ENCODE measurements at places on chromosomes 3 and 15. TPM values are rescaled to one million over a fixed set of nuclear protein-coding genes. Genes with fewer than 3 reads are reported as not detected.
A peak's percentile ranks its signal among the peaks of the same experiment; 100 is the strongest.

The A4GNT gene
- polyA plus RNA-seq, result not detected

The TGM4 gene
- not detected for polyA plus RNA-seq

The SAMD7 gene
- polyA plus RNA-seq, result not detected

The DNAJC19 gene
- polyA plus RNA-seq, result 29.3 TPM

The CEP19 gene
- 1.2 TPM for polyA plus RNA-seq

GRCh38 chr3:67531181-67532101, 123.0 kb downstream of the SUCLG2 start:
- H3K27me3 ChIP-seq, result no peaks in the 10 kb centered on the region
- no peak overlapping the region for H3K4me3 ChIP-seq
- DNase-seq, result no peak

GRCh38 chr3:133856316-133856715, 39.4 kb downstream of the RAB6B start:
- no peaks in the 10 kb centered on the region for H3K27me3 ChIP-seq
- no peaks in the 10 kb centered on the region for H3K36me3 ChIP-seq
- H3K27ac ChIP-seq, result no peak overlapping the region
- no peak overlapping the region for H3K4me3 ChIP-seq
- H3K4me1 ChIP-seq, result no peaks in the 10 kb centered on the region

DNA sequence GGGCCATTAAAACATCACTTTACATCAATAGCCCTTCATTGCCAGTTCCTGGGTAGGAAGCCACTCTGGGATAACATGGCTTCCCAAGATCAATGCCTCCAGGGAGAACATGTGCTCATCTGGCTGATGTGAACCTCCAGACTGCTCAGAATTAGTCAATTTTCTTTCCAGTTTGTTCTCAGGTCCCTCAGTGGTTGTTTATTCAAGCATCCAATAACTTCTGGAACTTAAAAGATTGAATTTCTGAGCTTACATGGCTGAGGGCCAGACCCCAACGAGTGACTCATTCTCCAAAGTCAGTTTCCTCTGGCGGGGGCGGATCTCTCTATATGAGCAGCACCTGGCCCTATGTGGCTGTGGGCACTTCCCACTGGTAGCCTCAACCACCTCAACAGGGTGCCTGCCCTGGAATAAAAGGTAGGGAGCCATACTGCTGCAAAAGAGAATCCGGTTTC, 34.0 kb downstream of the LYZL4 start:
- H3K27ac ChIP-seq, result no peak overlapping the region
- no peaks in the 10 kb centered on the region for H3K36me3 ChIP-seq
- H3K4me3 ChIP-seq, result no peak overlapping the region
- no peaks in the 10 kb centered on the region for H3K27me3 ChIP-seq
- no peak for DNase-seq

DNA sequence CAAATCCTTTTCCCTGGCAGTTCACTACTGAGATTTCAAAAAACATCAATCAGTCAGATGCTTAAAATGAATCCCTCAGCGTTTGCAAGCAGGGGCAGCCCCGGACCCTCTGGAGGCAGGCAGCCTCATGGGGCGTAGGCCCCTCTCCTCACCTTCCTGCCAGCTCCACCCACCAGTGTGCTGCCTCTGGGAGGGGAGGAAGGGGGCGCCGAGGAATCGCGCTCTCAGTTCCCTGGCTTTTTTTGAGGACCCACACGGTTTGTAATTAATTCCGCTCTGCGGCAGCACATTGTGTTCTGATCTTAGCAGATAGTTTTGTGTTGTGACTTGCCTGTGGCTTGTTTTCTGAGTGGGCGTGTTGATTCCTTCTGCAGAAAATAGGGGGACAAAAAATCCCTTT, 159.9 kb downstream of the KLF13 start:
- no peak overlapping the region for H3K4me3 ChIP-seq
- peaks cover 15% of the 10 kb centered on the region for H3K27me3 ChIP-seq
- H3K36me3 ChIP-seq, result no peaks in the 10 kb centered on the region
- no peaks in the 10 kb centered on the region for H3K4me1 ChIP-seq

DNA sequence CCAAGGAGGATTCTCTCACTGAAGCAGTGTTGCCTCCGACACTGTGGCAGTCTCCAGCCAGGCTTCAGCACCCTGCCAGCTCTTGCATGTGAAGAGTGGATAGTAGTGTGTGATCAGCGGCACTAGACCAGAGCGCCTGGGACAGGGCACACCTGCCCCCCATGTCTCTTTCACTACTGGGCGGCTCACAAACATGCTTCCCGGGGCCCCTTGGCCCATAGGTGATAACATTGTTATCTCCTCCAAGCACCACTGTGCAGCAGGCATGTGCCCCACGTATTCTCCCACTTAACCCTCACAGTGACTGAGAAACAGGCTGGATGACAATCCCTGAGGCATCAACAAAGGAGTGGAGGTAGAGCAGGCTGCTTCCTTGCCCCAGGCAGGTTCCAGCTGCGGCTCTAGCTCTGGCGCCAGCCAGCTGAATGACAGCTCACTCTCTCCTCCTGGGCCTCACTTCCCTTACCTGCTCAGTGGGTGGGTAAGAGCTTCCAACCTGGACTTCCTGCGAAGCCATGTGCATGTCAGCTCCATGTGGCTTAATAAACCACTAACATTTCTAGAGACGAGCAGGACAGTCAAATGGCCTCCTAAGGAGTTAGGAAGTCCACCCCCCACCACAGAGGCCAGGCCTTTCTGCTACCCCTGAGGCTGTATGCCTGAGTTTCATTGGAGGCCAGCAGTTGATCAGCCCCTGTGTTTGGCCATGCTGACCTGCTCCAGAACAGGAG, 37.8 kb downstream of the KLF13 start:
- H3K27me3 ChIP-seq, result no peaks in the 10 kb centered on the region
- peaks cover 71% of the 10 kb centered on the region for H3K4me1 ChIP-seq
- no peaks in the 10 kb centered on the region for H3K36me3 ChIP-seq
- no peak for DNase-seq

- H3K27ac ChIP-seq, result no peak overlapping the region
- no peaks in the 10 kb centered on the region for H3K4me1 ChIP-seq
- H3K27me3 ChIP-seq, result no peaks in the 10 kb centered on the region
- no peaks in the 10 kb centered on the region for H3K36me3 ChIP-seq
- H3K4me3 ChIP-seq, result no peak overlapping the region
These were observed 33.8 kb downstream of the SETMAR start for GRCh38 chr3:4336850-4337546.

- no peaks in the 10 kb centered on the region for H3K4me1 ChIP-seq
- no peak overlapping the region for H3K27ac ChIP-seq
- DNase-seq, result no peak
- no peaks in the 10 kb centered on the region for H3K36me3 ChIP-seq
- H3K4me3 ChIP-seq, result no peak overlapping the region
- H3K27me3 ChIP-seq, result no peaks in the 10 kb centered on the region
These were observed 519.3 kb upstream of the CADM2 start for GRCh38 chr3:84439476-84439875.

DNA sequence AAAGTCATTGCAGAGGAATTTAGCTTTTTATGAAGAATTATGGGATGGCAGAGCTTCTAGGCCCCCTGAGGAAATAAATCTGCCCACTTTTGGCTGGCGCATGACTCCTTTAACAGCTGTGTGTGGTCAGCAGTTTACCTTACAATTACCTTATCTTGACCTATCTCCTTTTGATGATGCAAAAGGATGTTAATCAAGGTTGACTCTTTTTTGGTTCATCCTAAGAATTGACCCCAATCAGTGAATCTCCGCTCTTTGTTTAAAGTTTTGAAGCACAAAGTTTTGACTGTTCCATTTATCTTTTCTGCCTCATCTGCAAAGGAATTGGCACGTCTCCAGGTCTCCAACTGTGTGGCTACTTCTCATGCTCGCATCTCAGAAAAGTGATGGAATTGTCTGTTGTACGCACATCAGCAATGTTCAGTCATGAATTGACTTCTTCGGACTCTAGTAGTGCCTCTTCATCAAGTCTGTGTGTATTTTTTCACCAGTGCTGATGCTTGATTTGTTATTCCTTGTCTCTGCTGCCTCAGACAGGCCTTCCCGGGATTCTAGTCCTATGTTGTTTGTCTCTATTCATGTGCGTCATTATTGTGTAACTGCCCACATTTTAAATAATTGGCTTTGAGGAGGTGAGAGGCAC, 196.2 kb upstream of the CFAP20DC start:
- H3K27ac ChIP-seq, result no peak overlapping the region
- no peak for DNase-seq
- no peak overlapping the region for H3K4me3 ChIP-seq
- no peaks in the 10 kb centered on the region for H3K36me3 ChIP-seq
- no peaks in the 10 kb centered on the region for H3K27me3 ChIP-seq

DNA sequence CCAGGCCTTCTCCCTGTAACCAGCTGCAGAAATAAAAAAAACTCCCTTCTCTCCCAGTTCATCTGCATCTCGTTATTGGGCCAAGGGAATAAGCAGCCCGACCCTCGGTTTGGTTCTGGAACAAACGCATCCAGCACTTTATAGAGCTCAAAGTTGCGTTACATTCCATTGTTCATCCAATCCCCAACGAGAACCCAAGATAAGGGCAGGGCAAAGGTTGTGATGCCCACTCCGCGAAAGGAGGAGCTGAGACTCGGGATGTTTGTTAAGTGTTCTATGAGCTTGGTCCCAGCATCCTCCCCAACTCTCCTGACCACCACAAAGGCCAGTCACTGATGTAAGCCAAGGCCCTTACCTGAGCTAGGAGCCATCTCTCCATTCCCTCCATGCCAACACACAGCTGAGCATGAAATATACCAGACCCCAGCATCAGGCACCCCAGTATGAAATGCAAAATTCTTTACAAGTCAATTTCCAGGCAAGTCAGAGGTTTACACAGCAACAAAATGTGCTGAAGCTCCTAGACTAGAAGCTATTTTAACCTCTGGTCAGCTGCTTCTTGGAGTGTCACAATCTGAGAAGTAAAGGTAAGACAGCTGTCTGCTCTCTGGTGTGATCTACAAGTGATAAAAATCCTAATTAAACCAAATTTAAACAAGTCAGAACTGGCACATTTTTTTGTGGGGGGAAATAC, 17.9 kb downstream of the CCDC12 start:
- H3K4me3 ChIP-seq, result no peak overlapping the region
- peak overlapping the region; percentile 62 for H3K27ac ChIP-seq
- H3K27me3 ChIP-seq, result no peaks in the 10 kb centered on the region
- H3K4me1 ChIP-seq, result peaks cover 66% of the 10 kb centered on the region
- no peaks in the 10 kb centered on the region for H3K36me3 ChIP-seq

DNA sequence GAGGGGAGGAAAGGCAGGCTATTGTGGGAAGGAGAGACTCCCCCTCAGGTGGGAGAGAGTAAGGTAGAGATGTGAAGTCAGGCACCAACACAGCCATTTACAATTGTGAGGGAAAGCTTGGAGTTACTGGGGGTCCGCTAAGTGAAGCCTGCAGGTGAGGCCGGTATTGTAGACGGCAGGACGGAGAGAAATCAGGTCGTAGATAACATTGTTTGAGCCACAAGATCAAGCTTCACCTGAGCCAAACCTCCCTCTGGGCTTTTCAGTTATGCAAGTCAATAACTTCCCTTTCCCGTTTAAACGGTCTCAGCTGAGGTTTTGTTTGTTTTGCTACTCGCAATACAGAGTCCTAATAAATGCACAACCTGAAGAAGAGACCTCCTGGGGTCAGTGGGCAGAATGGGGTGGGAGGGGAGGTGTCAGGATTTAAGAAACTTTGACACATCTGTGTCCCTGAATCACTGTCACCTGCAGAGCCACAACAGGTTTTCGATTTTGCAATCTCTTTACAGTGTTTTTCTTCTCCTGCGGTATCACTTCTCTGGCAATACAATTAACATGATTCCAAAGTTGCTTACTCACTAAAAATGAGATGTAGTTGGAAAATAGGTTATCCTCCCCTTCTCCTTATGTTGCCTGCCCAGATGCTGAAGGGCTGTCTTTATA, 72.0 kb upstream of the GLCE start:
- H3K27me3 ChIP-seq, result peaks cover 8% of the 10 kb centered on the region
- no peak overlapping the region for H3K4me3 ChIP-seq
- H3K36me3 ChIP-seq, result no peaks in the 10 kb centered on the region

DNA sequence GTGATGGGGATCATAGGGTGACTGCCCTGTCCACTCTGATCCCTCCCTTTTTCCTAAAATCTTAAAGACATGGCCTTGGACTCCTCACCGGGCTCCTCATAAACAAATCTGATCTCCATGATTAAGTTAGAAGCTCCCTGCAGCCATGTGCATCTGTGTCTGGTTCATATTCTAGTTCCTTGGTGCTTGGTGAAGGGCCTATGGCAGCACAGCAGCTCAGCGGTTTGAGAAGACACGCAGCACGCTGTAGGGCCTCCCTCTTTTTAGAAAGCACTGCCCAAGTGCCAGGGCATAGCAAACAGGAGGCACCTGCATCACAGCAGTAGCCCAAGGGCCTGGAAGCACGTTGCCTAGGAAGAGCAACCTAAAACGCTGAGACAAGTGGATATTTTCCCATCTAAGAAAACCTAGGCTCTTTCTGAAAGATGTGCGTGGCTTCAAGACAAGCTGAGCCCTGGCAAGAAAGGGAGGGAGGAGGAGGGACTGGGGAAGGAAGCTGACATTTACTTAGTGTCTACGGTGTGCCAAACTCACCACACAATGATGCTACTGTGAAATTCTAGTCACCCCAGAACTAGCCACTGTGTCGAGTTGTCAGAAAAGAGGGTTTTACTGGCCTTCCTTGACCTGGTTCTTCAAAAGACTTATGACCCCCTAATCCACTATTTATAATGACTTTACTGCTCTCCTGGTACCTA, 14.9 kb upstream of the ULK3 start:
- no peak overlapping the region for H3K27ac ChIP-seq
- H3K27me3 ChIP-seq, result no peaks in the 10 kb centered on the region
- peaks cover 13% of the 10 kb centered on the region for H3K36me3 ChIP-seq
- DNase-seq, result no peak

DNA sequence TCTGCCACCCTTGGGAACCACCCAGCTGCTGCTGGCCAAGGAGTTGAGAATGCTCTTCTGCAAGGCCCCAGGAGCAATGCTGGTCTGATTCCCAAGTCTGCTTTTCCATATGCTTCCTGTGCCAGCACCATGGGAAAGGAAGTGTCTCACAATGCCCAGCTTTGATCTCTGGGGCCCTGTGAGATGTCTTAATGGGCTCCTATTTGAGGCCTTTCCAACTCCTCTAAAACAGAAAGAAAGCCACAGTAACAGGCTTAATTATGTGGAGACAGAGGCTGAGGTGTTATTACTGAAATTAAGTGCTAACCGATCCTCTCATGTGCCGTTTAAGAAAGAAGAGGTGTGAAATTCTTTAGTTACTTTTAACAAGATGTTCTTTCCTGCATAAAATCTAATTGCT, 4.5 kb downstream of the EOGT start:
- H3K27ac ChIP-seq, result peak overlapping the region; percentile 99
- peaks cover 50% of the 10 kb centered on the region for H3K4me1 ChIP-seq
- H3K27me3 ChIP-seq, result no peaks in the 10 kb centered on the region

- no peak overlapping the region for H3K4me3 ChIP-seq
- DNase-seq, result no peak
- H3K4me1 ChIP-seq, result no peaks in the 10 kb centered on the region
- no peaks in the 10 kb centered on the region for H3K27me3 ChIP-seq
These were observed 276.0 kb downstream of the SV2B start for GRCh38 chr15:91376038-91376437.
